NCI-H226 (cell line): ENCODE measurements at places on chromosomes 7 and 10.

DNA sequence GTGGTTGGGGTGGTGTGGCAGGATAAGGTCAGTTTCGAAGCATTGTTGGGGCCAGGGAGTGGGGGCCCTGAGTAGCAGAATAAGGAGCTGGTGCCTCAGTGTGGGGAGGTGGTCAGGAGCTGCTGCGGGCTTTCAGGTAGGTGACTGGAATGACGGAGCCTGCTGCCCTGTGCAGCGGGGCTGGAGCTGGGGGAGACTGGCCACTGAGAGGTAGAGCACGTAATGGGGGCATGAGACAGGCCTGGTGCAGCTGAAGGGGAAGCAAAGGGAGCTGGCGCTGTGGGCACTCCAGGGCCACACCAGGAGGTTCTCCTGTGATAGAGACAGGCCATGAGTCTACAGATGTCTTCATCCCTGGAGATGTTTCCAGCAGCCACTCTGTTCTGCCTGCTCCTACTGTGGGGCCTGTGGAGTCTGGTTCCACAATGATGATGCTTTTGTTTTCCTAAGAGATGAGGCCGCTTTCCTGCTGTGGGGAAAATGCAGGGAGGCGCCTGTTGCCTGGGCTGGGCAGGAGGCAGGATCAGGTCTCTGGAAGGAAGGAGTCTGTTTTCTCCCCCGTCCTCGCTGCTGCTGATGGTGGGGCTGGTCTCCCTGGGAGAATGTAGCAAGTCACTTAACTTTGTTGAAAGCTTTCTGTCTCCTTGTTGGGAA, 31.1 kb downstream of the NUB1 start:
- no peak for DNase-seq

- no peak for DNase-seq
Measured at GRCh38 chr10:845526-845925, 86.0 kb downstream of the LARP4B start.

DNA sequence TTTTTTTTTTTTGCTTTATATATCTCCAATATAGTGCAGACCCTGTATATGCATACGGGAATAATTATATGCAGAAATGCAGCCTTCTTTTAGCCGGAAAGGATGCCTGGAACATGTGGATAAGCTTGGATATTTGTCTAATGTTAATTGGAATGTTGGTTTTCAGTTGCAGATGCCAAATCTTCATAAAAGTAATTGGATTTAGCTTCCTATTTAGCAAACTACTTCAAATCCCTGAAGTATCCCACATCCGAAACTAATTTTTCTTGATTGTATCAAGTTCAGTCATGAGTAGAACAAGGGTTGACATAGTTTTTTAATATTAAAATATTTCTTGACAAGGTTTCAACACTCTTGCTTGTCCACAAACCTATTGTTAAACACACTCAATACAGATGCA, 281.7 kb downstream of the BBS9 start:
- DNase-seq, result no peak

DNA sequence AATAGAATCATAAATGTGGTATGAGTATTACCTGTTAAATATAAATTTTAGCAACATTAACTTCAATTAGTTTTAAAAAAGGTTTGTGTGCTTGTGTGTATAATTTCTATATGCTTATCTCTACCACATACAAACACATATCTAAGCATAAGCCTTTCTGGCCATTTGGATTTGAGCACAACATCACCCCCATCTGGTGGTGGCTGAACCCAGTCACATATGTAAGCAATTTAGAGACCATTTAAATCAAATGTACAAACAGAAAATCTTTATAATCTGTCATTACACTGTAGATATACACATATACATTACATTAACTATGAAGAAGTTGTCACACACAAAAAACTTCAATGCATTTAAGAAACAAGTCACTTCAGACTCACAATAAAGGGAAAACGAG, 31.7 kb downstream of the GPR22 start:
- DNase-seq, result no peak

GRCh38 chr7:148991536-148991935, 36.8 kb downstream of the PDIA4 start:
- DNase-seq, result no peak

DNA sequence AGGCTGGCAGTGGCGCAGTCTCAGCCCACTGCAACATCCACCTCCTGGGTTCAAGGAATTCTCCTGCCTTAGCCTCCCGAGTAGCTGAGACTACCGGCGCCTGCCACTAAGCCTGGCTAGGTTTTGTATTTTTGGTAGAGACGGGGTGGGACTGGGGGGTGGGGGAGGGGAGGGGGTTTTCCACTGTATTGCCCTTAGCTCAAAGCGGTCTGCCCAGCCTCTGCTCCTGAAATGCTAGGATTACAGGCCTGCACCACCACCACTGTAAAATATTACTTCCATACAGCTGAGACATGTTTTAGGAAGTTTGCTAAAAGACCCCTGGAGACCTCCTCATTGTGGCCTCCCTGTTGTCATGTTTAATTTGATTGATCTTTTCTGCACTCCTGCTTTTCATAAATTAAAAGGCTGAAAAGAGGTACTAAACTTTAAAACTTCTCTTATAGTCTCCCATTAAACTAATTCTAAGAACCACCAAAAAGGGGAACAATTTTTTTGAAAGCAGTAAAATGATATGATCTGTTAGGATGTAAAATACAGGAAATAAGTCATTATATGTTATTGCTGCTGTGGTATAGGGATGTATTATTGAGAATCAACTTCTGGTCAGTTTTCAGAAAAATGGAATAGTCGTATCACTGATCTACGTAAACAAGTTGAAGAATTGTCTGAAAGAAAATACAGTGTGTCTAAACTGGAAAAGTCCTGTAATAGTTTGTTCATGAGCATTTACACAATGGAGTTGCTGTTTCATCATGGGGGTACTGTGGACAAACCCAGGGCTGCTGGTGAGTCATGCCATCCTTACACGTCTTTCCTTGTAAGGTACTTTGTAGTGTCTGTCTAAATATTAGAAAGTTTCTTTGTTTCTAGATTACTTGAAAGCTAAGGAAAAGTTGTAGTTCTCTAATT, 72.9 kb upstream of the TMEM248 start:
- peak; percentile 53 for DNase-seq

- DNase-seq, result peak; percentile 68
Measured at GRCh38 chr10:8312781-8313180, 258.3 kb downstream of the GATA3 start.

- peak; percentile 89 for DNase-seq
Measured at GRCh38 chr10:72108830-72109635, 20.7 kb upstream of the SPOCK2 start.

DNA sequence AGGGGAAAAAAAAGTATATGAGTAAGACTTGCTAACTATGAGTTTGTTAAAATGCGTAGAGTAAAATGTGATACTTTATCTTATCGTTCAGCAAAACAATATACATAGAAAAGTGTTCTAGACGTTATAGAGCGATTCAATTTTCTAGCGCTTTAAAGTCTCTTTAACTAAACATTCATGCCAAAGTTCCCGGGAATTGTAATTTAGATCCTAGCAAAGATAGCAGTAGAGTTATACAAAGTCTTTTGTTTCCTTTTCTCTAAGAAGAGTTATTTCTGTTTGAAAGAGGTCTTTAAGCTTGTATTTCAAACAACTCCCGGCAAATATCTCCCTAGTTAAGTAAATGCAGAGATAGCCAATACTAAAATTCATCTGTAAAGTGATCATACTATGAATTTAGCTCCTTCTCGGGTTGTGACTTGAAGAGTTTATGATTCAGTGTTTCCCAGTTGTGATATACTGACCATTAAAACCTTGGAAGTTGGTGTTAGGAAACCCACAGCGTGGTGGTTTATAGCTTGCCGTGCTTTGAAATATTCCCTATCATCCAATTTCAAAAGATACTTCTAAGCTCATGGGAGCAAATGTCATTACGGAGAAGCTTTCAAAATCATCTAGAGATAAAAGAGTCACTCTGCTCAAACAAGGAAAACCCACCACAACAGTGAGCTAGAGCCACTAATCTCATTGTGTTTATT, 171.7 kb downstream of the CSTF2T start:
- no peak for DNase-seq

- no peak for DNase-seq
Measured at GRCh38 chr10:48501226-48501625, 103.6 kb downstream of the ARHGAP22 start.

GRCh38 chr10:1524540-1524939, 212.8 kb downstream of the ADARB2 start:
- no peak for DNase-seq

GRCh38 chr7:100949227-100949932, at the start of gene MUC3A:
TSS of gene MUC3A (plus strand) at chr7:100949534. CDS start at chr7:100949625, 91 bp downstream.
- DNase-seq, result no peak

- DNase-seq, result no peak
Measured at GRCh38 chr10:49649936-49650723, 29.3 kb upstream of the C10orf53 start.

- no peak for DNase-seq
Measured at GRCh38 chr7:7757576-7757975, 39.2 kb upstream of the RPA3 start.

- no peak for DNase-seq
Measured at GRCh38 chr7:123260428-123260960, 60.7 kb upstream of the SLC13A1 start.

DNA sequence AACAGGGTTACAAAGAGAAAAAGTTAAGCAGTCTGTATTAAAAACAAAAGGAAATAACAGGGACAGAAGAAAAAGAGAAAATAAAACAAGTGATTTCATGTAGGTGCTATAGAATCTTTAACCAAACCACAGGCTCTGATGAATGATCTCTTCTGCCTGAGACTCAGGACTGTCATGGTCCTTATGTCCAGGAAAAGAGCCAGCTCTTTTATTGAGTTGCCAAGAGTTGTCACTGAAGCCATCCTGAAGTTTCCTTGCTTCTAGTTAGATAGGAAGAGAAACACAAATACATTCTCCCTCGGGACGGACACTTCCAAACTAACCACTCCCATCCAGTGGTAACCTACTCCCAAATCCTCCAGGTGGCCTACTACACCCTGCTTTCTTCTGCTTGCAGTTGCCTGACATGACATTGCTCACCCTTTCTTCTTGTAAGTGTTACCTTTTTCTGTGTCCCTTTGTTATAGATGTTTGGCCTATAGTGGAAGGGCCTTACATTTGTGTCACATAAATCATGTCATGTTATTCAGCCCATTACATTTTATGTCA, 346.7 kb downstream of the NRG3 start:
- DNase-seq, result no peak

- DNase-seq, result no peak
Measured at GRCh38 chr10:43060291-43060690, 16.6 kb upstream of the RET start.

GRCh38 chr10:90571481-90572258, 286.2 kb downstream of the HTR7 start:
- DNase-seq, result no peak

DNA sequence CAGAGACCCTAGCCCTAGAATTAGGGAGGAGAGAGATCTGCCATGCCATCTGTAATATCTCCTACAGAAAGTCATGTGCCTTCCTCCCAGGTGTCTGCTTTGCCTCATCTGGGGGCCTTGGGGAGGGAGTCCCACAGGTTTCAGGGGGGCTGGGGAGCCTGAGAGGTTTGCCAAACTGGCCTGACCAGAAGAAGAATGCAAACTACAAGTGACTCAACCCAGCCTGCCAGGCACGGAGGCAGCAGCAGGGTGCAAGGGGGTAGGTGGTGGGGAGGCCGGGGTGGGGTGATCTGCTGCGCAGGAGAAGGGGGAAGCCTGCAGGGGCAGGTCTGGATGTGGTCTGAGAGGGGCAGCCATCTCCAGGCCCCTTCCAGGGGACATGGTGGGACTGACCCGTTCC, 9.6 kb upstream of the TRIM8 start:
- DNase-seq, result no peak

DNA sequence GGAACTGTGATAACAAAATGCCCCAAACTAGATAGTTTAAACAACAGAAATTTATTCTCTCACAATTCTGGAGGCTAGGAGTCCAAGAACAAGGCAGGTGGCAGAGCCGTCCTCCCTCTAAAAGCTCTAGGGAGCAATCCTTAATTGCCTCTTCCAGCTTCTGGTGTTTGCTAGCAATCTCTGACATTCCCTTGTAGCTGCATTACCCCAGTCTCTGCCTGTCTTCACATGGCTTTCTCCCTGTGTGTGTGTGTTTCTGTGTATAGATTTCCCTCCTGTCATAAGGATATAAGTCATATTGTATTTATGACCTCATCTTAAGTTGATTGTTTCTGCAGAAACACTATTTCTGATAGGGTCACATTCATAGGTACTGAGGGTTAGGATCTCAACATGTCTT, 177.5 kb downstream of the WNT2 start:
- DNase-seq, result no peak

- no peak for DNase-seq
Measured at GRCh38 chr10:71725249-71725648, 5.7 kb upstream of the C10orf105 start.

DNA sequence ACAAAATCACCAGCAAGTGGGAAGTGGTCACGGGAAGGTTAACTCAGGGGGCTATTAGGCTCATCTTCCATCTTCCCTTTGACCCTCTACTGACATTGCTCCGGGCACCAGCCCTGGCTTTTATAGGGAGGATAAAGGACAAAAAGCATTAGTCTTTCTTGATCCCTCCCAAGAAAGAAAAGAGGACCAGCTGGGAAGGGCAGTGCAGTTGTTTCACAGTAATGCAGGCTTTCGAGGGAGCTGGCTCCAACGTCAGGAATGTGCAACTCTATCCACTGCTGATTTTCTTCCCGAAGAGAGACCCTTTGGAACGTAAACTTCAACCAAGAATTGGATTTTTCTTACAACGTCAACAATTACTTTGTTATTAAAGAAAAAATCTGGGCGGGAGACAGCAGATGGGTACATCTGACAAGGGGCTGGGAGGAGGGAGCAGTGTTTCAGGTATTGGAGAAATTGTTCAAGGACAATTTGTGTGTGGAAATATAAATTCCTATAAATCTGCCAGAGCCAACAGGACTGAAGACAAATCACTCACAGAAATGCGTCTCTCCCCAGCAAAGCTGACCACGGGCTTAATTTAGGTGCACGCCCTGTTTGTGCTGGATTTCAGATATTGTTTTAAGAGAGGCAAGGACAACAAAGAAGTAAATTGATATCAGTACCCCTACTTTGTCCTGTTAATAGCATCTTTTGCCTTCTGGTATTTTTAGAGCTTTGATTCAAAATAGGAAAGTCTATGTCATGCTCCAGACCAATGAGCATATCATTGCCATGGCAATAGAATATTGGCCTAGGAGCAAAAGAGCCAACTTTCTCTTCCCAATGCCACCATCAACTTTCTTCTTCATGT, 23.4 kb upstream of the ARID5B start:
- DNase-seq, result no peak

GRCh38 chr10:111875725-111876124, 307.8 kb downstream of the GPAM start:
- DNase-seq, result no peak

GRCh38 chr7:29639886-29640595, 76.4 kb downstream of the PRR15 start:
- no peak for DNase-seq

GRCh38 chr7:10973942-10974911, 555 bp downstream of the PHF14 start:
- no peak for DNase-seq

DNA sequence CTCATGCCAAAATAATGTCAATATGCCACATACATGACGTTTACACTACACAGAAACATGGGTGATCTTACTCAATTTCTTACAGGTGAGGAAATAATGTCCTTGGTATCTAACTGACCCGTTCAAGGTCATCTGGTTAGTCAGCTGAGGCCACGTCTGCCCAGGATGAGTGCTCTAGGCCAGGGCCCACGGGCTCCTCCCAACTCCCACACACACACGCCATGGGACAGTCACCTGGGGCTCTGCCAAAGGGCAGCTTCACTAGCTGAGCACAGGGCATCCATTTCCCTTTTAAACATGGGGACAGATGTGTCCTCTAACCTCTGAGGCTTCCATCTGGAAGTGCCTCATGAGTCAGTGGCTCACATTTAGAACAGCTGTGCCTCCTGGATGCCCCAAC, 123.9 kb downstream of the TNS3 start:
- DNase-seq, result no peak

GRCh38 chr10:11146402-11147171, 128.9 kb downstream of the CELF2 start:
- no peak for DNase-seq
